Kidney glomerular epithelial cell (primary cell): ENCODE measurements at places on chromosomes 6 and 20.
A peak's percentile ranks its signal among the peaks of the same experiment; 100 is the strongest.

DNA sequence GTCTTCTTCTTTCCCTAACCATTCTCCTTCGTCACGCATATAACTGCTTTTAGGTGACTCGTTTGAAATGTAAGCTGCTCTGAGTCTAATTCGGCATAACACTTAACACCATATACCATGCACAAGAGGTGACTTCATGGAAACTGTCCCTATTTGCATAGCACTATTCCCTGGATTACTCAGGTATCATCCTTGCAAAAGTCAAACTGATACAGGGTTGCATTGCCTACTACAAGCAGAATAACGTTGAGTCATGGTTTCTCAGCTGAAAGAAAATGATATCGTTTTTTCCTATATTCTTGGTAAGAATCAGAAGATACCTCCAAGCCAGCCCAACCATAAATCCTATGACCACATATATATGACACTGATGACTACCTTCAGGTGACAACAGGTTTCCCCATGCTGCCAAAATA, 227.5 kb downstream of the ATXN1 start:
- DNase-seq, result no peak

- DNase-seq, result peak; percentile 34
These were observed 3.1 kb downstream of the B3GALT4 start for GRCh38 chr6:33279971-33280511.

GRCh38 chr6:96611342-96611991, 48.5 kb downstream of the FHL5 start:
- no peak for DNase-seq

DNA sequence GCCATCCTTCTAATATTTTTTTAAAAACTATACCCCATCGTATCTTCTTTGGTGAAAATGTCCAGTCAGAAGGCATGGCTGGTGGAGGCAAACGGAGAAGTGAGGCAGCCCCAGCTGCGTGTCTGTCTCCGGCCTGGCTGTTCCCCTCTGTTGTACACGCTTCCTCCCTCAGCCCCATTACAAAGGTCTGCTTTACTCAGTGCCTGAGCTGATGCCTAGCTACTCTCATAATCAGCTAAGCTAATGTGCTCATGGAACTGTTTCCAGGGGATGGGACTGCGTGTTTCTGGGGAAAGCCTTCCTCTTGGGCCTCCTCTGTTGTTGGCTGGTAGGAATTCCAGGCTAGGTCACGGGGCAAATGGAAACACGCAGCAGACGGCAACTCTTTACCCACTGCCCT, 67.3 kb downstream of the PPP1R3G start:
- DNase-seq, result no peak

GRCh38 chr6:81933608-81934051, 181.1 kb upstream of the TENT5A start:
- peak; percentile 52 for DNase-seq

GRCh38 chr20:10006447-10007090, 28.2 kb upstream of the ANKEF1 start:
- no peak for DNase-seq

DNA sequence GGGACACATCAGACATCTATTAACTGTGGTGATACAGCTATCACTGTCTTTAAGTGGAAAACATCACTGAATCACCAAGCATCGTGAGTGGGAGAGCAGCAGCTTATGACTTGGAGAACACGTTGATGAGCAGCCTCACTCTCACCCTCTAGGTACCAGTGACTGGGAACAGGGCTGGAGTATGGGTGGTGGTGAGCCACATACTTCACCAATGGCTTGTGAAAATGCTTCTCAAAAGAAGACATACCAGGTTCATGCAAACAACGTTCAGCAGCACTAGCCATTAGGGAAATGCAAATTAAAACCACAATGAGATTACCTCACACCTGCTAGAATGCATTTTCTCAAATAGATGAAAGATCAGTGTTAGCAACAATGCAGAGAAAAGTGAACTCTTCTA, 25.3 kb downstream of the SNX5 start:
- no peak for DNase-seq

DNA sequence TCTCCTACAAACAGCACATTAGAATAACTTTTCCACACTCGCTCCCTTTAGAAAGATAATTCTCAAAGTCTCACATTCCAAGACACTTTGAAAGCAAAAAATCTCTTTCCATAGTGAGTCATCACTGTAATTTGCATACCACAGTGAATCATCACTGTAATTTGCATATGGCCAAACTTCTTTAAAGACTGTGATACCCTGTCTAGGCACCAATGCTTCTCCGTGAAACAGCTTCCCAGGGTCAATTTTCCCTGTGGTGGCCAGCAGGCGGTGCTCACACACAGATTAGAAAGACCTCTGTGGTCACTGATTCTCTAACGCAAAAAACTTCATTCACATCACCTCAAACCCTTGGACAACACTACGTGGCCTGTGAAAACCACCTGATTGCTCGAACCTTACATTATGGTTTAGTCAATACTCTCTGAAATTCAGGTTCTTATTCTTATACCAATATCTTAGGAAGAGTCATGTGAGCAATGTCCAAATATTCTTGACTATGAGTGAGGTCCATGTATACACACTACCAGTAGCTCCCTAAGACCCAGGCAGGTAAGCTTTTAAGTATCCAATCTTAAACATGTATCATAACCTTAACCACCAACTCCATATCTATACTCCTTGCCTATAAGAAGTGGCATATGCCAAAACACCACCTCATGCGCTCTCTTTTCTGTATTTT, 78.5 kb upstream of the PHACTR1 start:
- peak; percentile 70 for DNase-seq

DNA sequence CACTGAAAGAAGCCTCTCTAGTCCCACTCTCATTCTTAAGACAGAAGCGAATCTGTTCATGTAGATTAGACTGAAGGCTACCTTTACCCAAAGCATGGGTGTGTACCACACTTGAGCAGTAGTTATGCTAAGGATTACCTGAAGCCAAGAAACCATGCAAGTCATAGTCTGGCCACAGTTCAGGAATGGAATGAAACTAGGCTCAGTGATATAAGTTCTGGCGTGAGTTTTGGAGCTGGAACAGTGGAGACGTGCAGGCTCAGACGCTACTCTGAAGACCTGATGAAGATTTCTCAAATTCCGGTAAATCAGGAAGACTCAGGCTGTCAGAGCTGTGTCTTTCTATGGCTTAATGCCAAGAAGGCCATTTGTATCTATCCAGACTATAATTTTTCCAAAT, 219.9 kb downstream of the HDGFL1 start:
- no peak for DNase-seq

GRCh38 chr20:23090147-23090546, 4.0 kb upstream of the CD93 start:
- no peak for DNase-seq

GRCh38 chr6:96227135-96227534, 211.4 kb downstream of the FUT9 start:
- DNase-seq, result no peak

GRCh38 chr6:3013486-3013885, 13.8 kb downstream of the NQO2 start:
- no peak for DNase-seq

GRCh38 chr20:62374331-62375152, 7.4 kb upstream of the LAMA5 start:
- no peak for DNase-seq

DNA sequence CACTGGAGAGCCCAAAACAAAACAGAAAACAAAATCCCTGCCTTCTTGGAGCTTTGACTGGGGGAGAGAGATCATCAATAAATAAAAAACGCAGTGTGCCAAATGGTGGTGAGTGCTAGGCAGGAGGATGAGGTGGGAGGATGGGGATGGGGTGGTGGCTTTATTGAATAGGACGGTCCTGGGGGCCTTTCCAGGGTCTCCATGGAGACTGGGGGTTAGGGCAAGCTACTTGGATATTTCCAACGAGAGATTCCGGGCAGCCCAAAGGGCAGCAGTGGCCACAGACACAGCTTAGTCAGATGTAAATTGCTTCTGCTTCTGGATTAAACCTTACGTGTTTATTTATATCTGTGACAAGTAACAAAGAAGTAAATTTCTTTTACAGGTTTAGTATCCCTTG, 700.1 kb downstream of the QKI start:
- DNase-seq, result no peak

DNA sequence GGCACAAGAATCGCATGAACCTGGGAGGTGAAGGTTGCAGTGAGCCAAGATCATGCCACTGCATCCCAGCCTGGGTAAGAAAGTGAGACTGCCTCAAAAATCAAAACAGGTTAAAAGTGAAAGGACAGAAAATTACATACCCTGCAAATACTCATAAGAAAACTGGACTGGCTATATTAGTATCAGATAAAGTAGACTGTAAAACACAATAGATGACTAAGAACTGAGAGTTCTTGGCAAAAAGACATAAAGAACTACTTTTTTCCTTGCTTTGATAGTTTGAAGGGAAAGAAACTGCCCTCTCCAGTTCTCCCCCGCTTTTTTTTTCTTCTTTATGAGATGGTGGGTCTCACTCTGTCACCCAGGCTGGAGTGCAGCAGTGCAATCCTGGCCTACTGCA, 17.0 kb downstream of the SNX3 start:
- DNase-seq, result no peak

DNA sequence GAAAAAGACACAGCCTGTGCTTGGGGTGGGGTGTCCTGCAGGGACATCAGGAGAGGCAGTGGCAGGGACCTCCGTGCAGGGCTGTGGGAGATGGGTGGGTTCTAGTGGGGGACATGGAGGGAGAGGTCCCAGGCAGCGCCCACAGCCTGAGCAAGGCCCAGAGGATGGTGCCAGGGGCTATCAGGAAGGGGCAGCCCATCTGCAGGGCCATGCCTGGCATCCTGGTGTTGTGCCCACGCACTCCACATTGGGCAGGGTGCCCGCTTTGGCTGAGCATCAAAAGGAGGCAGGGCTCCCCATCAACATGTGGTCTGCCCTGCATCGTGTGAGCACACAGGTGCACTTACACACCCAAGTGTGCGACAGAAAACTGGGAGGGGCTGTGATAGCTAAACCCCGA, 184.3 kb upstream of the SNX9 start:
- DNase-seq, result no peak

DNA sequence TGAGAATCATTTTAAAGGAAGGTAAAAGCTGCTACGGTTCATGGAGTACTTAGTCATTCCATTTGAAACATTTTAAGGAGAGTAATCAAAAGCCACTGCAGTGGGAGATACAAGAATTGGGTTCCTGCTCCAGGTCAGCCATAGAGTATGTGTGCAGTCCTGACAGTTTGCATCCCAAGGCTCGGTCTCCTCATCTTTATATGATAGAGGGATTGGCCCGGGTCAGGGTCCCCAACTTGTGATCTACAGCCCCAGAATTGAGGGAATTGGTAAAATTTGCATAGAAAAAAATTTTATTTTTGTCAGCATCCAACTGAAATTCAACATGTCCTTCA, 147.4 kb upstream of the PRND start:
- no peak for DNase-seq

DNA sequence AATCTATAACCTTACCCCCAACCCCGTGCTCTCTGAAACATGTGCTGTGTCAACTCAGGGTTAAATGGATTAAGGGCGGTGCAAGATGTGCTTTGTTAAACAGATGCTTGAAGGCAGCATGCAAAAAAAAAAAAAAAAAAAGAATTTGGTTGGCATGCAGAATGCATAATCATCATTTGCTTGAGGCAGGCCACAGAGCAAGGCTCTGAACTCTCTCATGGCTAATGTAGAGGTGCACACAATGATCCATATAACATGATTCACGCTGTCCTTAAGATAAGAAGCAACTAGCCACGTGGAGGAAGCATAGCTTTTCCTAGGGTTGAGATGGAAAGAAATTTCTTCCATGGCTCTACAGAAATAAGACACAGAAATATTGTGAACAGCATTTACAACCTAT, 27.6 kb upstream of the RPN2 start:
- no peak for DNase-seq

- DNase-seq, result peak; percentile 58
These were observed 34.1 kb upstream of the HLA-DQB1 start for GRCh38 chr6:32700391-32701040.

- DNase-seq, result no peak
These were observed 68.3 kb upstream of the TNFRSF21 start for GRCh38 chr6:47377971-47378370.

GRCh38 chr6:144013486-144013909, 5.4 kb upstream of the PLAGL1 start:
- peak; percentile 70 for DNase-seq

GRCh38 chr20:54407459-54407858, 67.9 kb upstream of the DOK5 start:
- DNase-seq, result peak; percentile 6

- DNase-seq, result peak; percentile 33
These were observed 176.4 kb downstream of the SOX4 start for GRCh38 chr6:21769968-21770367.

DNA sequence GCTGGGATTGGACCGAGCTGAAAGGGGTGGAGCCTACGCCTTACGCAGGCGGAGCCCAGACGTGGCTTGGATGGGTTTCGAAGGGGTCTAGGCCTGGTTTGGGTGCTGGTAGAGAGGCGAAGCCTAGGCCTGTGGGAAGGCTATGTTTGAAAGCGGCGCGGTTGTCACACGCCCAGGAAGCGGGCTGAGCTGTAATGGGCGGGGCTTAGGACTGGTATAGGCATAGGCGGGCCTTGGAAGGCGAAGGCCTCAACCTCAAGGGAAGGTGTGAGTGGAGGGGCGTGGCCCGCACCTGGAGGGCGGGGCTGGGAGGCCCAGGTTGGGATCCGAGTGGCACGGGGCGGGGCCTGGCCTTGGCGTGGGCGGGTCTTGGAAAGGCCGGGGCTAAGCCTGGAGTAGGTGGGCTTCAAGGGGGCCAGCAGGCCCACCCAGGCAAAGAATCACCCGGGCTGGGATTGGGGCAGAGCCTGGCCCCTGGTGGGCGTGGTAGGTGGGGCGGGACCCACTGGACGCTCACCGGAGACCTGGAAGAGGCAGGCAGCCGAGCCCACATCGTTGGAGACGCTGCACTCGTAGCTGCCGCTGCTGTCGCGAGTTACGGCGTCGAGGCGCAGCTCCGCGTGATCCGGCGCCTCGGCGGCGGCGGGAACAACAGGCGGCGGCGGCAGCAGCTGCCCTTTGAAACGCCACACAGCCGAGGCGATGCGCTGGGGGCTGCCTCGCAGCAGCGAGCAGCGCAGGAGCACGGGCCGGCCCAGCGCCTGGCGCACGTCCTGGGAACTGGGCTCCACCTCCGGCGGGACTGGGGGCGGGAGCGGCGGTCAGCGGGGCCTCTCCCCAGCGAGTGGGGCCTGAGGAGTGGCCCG, 49.0 kb downstream of the MDGA1 start:
- DNase-seq, result no peak

- no peak for DNase-seq
These were observed 625.4 kb downstream of the QKI start for GRCh38 chr6:164039954-164040375.

DNA sequence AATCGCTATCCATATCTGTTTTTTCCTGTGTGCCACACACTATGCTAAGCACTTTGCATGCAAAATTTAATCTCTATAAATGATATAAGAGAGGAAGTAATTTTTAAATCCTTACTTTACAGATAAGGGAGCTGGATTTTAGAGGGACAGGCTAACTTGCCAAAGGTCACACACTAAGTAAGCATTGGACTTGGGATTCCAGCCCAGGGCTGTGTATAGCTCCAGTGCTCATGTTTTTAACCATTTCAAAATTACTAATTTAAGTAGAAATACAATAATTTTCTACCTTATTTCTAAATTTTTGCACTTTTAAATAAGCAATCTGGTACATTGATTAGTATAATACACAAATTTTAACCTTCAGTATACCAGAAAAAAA, 144.6 kb downstream of the UST start:
- no peak for DNase-seq

- DNase-seq, result no peak
These were observed 859.7 kb upstream of the ADGRB3 start for GRCh38 chr6:67775333-67775732.

- no peak for DNase-seq
These were observed 33.8 kb upstream of the RREB1 start for GRCh38 chr6:7073821-7074525.

GRCh38 chr6:1230689-1231605, 81.0 kb upstream of the FOXQ1 start:
- DNase-seq, result no peak

- DNase-seq, result no peak
These were observed 22.6 kb upstream of the DYNLRB1 start for GRCh38 chr20:34493646-34494045.
